ENCODE measurements at places on chromosomes 1 and 21.

GRCh38 chr1:178510155-178510554 lies 2.8 kb upstream of the TEX35 start:
- DNase-seq: no peak

DNA sequence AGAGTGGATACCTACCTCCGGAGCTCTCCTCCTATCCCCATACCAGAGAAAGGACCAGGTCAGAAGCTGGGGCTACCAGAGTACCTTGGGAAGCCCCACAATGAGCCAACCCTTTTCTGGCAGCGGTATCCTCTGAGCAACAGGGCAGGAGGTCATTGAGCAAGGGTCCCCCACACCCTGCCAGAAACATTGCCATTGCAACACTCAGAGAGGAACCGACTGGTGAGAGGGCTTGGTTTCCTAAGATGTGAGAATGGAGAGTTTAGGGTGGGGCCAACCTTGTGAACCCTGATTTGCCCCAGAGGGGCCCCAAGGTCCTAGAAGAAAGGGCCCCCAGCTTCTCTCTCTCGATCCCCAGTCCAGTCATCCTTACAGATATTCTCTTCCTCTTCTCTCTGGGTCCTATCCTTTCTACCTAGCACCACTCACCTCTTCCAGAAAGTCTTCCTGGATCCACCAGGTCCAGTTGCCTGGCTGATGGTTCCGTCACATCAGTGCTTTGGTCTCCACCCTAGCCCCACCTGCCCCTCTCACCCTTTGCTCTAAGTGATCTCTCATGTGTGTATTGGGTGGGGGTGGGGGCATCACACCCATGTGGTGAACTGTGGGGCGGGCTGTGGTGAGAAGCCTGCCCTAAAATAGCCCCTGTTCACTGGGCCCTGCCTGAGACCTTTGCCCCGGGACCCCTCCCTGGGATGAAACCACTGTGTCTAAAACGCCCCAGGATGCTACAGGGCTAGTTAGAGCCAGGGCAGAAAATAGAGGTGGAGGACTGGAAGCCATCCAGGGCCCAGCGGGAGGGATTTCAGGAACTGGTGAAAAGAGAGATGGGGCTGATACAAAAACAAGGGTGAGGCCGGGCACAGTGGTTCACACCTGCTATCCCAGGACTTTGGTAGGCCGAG lies 8.7 kb downstream of the FGR start:
- DNase-seq: no peak

GRCh38 chr1:211331011-211331709 lies 4.5 kb downstream of the TRAF5 start:
- no peak for DNase-seq

- no peak for DNase-seq
Measured at GRCh38 chr1:17829579-17829978, 74.4 kb downstream of the ACTL8 start.

DNA sequence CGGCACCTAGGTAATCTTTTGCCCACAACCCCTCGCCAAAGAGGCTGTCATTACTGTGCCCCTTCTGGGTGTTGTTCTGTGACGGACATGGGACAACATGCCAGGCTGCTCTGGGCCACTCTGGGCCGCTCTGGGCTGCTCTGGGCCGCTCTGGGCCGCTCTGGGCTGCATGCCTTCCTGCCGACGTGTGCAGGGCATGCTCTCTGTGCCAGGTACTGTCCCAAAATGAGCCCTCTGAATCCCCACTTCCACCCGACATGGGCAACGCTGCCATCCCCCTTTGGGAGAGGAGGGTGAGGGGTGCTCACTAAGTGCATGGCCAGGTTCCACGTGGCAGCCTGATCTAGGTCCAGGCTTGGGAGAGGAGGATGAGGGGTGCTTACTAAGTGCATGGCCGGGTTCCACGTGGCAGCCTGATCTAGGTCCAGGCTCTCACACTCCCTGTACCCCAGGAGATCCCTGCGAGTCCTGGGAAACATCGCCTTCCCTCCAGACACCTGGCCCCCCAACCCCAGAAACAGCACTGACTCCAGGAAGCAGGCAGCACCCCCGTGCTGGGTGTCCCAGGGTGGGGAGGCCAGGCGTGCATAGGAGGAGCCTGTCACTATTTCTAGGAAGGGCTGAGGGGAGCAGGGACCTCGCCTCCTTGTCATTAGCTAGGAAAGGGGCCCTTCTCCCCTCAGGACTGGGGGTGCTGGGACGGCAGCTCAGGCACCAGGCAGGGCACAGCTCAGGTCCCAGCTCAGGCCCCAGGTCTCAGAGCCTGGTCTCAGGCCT lies 16.5 kb downstream of the TTC34 start:
- DNase-seq: no peak

- no peak for DNase-seq
Measured at GRCh38 chr1:197928849-197929336, 11.7 kb downstream of the LHX9 start.

- DNase-seq: no peak
Measured at GRCh38 chr1:192812420-192813209, 3.8 kb downstream of the RGS2 start.

GRCh38 chr1:205205055-205205454 lies 6.4 kb downstream of the DSTYK start:
- DNase-seq: no peak
